Cardiac muscle cell (in vitro differentiated cells and primary cell): ENCODE measurements at places on chromosomes 12 and 14. TPM values are rescaled to one million over a fixed set of nuclear protein-coding genes. Genes with fewer than 3 reads are reported as not detected.

DNA sequence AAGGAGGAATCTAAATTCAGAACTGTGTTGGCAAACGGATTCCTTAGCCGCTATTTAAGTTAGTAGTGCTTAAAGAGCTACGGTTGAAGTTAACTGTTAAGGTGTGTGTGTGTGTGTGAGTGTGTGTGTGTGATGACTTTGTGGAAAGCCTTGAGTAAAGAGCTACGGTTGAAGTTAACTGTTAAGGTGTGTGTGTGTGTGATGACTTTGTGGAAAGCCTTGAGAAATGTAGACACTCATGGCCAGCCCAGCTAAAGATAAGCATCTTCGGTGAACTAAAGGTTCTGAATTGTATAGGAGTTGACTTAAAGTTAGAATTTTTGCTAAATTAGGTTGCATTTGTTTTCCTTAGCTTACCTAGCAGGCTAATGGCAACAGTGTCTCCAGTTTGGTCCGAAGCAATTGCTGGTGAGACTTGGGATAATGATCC is 1.4 kb downstream of the KTN1 start:
- DNase-seq: no peak

GRCh38 chr12:6953442-6954315 is 2.5 kb downstream of the PTPN6 start:
- DNase-seq: peak; percentile 79

Gene GALNT9
- 0.45 TPM in 2 replicates for polyA plus RNA-seq

Gene ATL1
- 1.0 and 3.3 TPM in 2 replicates for polyA plus RNA-seq

DNA sequence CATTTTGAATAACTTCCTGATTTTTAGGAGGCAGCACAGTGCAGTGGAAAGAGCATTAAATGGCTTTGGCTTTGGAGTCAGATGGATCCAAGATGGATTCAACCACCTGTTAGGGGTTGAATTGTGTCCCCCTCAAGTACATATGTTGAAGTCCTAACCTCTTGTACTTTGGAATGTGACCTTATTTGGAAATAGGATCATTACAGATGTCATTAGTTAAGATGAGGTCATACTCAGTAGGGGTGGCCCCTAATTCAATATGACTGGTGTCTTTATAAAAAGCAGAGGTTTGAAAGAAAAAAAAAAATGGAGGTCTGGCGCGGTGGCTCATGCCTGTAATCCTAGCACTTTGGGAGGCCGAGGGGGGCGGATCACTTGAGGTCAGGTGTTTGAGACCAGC is 18.8 kb downstream of the ATP5MC2 start:
- DNase-seq: no peak

GRCh38 chr12:10113920-10114319 is 15.1 kb upstream of the CLEC1A start:
- no peak for DNase-seq

DNA sequence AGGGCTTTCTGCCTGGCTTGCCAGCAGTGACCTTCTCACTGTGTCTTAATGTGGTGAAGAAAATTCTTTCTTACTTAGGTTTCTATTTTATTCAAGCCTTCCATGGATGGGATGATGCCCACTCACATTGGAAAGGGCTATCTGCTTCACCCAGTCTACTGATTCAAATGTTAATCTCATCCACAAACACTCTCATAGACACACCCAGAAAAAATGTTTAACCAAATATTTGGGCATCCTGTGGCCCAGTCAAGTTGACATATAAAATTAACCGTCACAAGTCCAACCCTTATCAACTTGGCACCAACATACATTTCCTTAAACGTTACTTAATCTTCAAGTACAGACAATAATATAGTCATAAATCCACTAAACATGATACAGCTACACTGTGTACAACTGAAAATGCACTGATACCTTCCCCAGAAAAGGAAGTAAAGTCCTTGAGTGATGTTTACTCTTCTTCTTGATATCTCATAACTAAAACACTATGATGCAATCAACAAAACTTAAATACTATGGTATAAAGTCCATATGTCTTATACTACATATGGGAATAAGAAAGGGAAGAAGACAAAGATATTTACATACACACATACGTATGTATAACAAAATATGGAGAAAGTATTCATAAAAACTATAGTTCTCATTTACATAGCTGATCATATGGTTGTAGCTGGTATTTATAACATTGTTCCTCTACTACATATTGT is 394.7 kb upstream of the NOVA1 start:
- peak; percentile 1 for DNase-seq

DNA sequence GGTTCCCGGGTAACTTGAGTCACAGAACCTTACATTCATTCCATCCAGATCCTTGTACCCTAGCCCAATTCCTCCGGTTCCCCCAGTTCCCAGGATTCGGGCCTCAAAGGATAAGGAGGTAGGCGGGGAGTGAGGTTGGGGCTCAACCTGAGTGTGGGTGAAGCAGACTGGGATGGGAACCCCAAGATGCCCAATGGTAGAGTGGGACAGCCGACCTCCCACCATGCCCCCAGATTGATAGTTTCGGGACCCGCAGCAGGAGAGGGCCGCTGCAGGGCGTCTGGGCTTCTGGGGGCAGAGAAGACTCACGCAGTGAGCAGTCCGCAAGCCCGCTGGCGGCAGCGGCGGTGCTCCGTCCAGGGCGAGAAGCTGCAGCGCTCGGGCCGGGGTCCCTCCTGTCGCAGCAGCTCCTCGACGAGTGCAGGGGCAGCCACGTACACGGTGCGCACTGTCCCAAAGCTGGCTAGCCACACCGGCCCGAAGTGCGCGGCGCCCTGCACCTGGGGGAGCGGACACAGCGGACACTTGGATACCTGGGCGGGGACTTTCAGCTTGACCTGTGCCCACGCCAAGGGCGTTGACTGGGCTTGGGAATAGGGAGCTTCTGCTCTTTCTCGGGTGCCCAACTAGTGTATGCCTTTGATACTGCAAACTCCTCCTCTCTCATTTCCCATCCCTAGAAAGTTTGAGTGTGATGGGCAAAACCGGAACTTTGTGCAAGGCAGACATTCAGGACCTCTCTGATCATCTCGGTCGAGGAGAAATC is 997 bp downstream of the CYP27B1 start:
- no peak for DNase-seq

Gene MYL2
- polyA plus RNA-seq: 19.8 and 65.0 TPM in 2 replicates

GRCh38 chr12:62363506-62363905 is 103.1 kb upstream of the MON2 start:
- no peak for DNase-seq

Gene CEBPE
- not detected in 2 replicates for polyA plus RNA-seq

- peak; percentile 94 for DNase-seq
Observed at GRCh38 chr12:47277972-47278448, 198.3 kb upstream of the AMIGO2 start.

GRCh38 chr12:129064209-129064855 is 211.1 kb downstream of the GLT1D1 start:
- no peak for DNase-seq

Gene FKBP3
- 225 and 298 TPM in 2 replicates for polyA plus RNA-seq

GRCh38 chr14:63642229-63642611 is 549 bp upstream of the WDR89 start:
- peak; percentile 94 for DNase-seq

DNA sequence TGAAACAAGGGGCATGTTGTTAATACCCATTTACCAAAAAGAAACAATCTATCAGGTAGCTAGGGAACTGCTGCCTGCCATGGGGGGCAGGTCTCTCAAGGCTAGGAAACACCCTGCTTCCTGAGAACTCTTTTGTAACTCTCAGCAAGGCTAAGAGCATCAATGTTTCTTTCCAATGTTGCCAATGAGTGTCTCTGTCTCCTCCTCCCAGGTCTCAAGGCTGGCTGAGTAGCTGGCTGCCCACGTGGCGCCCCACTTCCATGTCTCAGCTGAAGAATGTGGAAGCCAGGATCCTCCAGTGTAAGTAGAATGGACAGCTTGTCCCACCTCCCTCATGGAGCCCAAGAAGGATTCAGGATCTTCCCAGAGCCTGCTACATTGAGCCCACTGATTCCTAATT is 3.4 kb downstream of the ABHD4 start:
- no peak for DNase-seq
